ENCODE measurements at places on chromosomes 7 and 10.

GRCh38 chr7:25496476-25497368, 268.4 kb upstream of the NPVF start:
- DNase-seq, result no peak

- DNase-seq, result no peak
Measured at GRCh38 chr7:11478426-11478825, 353.6 kb downstream of the THSD7A start.

GRCh38 chr7:130148561-130148960, 56.6 kb downstream of the TMEM209 start:
- DNase-seq, result no peak

GRCh38 chr10:75502838-75503237, 71.4 kb downstream of the LRMDA start:
- no peak for DNase-seq

GRCh38 chr10:20573924-20574323, 323.2 kb downstream of the NEBL start:
- no peak for DNase-seq

DNA sequence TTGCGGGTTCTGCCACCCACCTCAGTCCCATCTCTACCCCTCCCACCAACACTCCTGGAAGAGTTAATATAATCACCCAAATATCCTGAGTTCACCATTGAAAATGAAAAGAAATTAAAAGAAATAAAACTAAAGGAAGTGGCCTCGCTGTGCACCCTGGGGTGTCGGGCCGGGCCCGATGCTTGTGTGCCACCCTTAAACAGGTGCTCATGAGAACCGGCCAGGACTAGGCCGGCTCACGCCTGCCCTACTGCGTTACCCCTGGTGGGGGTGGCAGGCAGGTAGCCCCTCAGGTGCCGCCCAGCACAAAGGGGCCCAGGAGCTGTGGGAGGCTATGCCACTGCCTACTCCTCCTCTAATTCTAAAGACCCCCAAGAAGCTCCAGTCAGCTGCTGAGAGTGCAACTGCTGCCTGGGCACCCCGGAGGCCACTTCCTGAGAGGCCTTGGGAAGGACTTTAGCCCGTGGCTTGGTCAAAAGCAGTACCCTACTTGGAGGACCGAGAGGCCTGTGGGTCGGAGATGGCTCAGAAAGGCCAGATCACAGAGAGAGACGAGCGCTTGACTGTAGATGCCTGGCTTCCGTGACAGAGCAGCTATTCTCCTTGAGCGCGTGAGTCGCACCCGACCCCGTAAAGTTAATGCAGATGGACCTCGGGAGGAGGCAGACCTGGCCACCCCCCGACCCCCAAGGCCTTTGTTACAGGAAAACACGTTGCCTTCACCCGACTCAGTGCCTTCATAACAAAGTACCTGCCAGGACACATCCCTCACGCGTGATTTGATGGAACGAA, 51.0 kb upstream of the PPP2R2D start:
- no peak for DNase-seq

DNA sequence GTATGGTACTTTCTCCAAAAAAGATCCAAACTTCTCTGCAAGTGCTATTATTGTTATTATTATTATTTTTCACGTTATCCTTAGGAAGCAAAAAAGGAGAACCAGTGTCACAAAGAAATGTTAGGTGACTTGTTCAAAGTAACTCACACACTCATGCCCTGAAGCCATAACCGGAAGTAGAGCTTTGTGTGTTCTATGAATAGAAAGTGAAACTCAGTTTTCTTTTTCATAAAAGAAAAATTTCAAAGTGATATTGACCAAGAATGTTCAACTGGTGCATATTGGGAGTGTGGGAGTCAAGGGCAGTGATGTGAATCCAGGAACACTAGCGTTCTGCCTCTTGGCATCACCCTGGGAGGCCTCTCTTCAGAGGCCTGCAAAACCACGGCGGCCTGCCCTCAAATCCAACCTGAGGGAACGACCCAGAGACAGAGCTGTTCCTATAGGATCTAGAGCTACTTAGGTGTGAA, 106.1 kb downstream of the PRKCQ start:
- DNase-seq, result no peak

- DNase-seq, result no peak
Measured at GRCh38 chr7:142866361-142867096, 11.7 kb downstream of the EPHB6 start.

GRCh38 chr10:12768156-12769100, 233.1 kb downstream of the CCDC3 start:
- DNase-seq, result no peak

GRCh38 chr7:6478186-6478585, 30.4 kb upstream of the DAGLB start:
- no peak for DNase-seq

- no peak for DNase-seq
Measured at GRCh38 chr7:39539816-39540215, 26.4 kb upstream of the YAE1 start.

- DNase-seq, result no peak
Measured at GRCh38 chr7:90413185-90413528, 9.9 kb downstream of the CLDN12 start.

GRCh38 chr10:112375721-112376395, 1.9 kb downstream of the ACSL5 start:
- peak; percentile 67 for DNase-seq

- DNase-seq, result no peak
Measured at GRCh38 chr7:132537456-132538145, 38.7 kb downstream of the PLXNA4 start.

DNA sequence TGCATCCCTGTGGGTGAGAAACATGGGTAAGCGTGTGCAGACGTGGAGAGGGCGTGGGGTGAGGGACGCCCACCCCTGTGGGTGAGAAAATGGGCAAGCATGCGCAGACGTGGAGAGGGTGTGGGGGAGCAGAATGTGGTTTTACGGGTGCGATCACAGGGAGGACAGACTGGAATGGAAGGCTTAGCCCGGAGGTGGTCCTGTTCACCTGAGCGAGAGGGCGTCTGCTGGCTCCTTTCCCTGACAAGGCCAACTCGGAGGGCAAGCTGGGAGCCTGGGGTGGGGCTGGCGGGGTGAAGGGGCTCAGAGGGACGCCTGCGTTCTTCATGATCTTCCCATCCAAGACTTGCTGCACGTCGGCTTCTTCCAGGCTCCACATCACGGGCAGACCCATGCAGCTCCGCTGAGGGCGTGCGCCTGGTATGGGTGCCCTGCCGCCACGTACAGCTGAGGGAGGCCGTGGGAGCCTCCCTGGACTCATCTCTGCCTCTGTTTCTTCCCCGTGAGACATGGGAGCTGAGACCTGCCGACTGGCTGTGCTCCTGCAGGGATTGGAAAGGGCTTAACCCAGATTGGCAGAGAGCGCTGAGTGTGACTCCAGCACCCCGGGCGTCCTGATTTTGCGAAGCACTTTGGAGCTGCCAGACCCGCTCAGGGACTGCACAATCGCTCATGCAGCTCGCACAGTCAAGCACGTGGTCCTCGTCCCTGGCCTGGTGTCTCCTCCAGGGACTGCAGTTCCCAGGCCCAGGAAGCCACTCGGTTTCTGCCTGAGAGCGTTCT, 74.3 kb upstream of the SHH start:
- DNase-seq, result no peak

GRCh38 chr7:88203401-88203800, 16.4 kb downstream of the SRI start:
- DNase-seq, result no peak

DNA sequence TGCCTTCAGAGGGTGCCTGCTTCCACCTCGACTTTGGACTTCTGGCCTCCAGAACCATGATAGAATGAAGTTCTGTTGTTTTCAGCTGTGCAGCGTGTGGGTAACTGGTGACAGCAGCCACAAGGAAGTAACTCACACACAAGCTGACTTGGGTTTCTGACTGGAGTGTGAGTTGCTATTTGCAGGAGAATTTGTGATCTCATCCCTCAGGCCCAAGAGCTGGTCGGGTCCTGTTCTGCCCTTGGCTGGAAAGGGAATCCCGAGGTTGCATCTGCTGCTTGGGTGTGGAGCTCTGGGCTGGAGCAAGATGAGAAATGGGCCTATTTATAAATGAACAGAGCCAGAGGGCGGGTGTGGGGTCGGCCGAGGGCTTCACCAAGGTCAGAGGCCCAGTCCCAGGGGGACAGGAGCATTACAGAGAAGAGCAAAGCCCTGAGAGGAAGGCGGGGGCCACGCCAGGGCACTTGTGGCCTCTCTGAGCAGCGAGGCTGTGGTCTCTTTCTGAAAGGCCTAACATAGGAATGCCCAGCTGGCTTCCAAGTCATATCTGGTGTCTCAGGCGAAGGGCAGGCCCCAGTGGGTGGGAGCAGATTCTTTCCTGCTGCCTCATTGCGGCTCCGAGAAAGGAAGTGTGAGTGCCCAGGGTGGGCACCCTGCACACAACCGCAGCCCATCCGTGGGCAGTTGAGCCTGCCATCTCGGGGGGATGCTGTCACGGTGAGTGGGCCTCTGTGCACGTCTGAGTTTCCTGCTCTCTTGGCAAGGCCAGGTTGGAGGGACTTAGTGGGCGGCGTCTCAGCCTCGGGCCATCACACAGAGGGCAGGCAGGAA, 26.5 kb upstream of the C10orf71 start:
- no peak for DNase-seq

DNA sequence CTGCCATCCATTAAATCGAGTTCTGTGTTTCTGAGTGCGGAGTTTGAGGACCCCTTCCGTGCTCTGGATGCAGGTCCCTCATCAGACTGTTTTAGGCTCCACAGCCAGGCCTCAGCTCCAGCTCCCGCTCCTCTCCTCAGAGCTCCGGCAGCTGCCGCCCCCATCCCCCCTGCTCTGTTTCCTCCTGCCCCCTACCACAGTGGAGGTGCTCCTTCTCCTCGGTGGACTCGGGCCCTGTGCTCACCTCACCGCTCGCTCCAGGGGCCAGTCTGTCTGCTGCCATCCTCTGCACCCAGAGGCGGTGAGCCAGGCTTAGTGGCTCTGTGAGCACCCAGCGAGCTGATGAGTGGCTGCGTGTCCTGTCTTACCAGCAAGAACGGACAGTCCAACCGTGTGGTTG, 21.4 kb upstream of the PRKAR1B start:
- DNase-seq, result no peak

GRCh38 chr7:76430211-76430610, 5.5 kb downstream of the ZP3 start:
- DNase-seq, result no peak

- DNase-seq, result no peak
Measured at GRCh38 chr7:142925413-142925812, 8.1 kb downstream of the TRPV5 start.

DNA sequence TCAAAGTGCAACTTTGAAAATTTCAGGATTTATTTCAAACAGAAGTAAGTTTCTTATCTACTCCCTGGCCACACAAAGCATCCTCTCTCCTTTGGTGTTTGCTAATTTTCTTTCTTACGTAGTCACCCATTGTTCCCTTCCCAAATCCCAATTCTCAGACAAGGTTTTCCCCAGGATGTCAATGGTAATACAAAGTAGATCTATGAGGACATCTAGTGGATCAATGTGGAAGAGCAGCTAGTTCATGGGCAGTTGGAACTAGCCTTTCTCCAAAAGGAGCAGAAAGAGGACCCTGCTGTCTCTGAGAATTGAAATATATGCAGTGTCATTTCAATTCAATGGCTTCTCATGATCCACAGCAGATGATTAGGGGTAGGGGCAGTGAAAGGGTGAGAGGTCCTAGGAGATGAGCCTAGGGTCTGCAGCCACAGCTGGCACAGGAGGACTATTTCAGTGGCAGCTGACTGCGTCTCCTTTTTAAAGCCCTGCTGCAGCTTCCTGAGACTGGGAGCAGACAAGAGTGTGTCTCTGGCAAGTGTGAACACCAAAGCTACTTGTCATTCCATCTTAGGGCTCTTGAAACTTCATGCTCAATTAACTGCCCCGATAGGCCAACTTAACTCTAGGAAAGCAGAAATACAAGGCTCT, 632.6 kb downstream of the KCNMA1 start:
- no peak for DNase-seq

DNA sequence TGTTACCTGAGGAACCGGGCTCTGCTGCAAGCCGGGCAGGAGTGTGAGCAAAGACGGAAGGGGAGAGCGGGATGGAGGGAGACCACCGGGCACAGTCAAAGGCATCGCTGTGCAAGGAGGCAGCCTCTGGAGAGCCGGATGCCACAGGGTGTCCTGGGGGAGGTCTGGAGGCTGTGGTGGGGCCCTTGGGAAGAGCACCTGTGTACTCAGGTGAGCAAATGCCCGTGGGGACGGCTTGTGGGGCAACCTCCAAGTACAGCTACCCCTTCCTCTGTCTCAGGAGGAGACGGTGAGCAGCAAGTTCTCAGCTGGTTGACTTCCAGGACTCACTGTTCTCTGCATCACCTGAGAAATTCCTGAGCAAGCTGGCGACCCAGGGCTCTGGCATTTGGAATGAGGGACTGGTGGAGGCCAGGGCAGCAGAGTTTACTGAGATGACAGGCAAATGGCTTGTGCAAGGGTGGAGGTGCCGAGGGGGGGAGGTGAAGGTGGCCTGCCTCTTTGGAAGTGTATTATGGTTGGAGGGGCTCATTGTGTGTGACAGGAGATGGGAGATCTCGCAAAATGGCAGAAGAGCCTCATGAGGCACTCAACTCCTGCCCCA, 345.2 kb upstream of the SHH start:
- no peak for DNase-seq
